ENCODE measurements at places on chromosomes 6 and 20.

- DNase-seq, result no peak
Measured at GRCh38 chr20:55800552-55801245, 204.6 kb downstream of the CBLN4 start.

DNA sequence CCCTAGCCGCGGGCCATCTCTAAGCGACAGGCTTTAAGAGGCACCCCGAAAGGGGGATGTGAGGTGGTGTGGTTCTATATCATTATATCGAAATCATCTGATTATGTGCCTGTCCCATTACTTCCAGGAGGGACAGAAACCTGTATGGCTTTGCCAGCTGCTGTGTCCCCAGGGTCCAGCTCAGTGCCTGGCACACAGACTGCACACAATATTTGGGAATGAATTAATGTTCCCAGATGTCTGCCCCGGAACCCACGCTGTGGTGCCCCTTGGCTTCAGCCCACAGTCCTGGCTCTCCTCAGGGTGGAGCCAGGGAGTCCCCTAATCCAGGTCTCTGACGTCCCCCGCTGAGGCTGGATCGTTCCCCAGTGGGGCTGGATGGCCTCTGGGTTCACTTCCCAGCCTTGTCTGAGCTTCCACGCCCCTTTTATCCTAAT lies 8.9 kb upstream of the AHCY start:
- no peak for DNase-seq

DNA sequence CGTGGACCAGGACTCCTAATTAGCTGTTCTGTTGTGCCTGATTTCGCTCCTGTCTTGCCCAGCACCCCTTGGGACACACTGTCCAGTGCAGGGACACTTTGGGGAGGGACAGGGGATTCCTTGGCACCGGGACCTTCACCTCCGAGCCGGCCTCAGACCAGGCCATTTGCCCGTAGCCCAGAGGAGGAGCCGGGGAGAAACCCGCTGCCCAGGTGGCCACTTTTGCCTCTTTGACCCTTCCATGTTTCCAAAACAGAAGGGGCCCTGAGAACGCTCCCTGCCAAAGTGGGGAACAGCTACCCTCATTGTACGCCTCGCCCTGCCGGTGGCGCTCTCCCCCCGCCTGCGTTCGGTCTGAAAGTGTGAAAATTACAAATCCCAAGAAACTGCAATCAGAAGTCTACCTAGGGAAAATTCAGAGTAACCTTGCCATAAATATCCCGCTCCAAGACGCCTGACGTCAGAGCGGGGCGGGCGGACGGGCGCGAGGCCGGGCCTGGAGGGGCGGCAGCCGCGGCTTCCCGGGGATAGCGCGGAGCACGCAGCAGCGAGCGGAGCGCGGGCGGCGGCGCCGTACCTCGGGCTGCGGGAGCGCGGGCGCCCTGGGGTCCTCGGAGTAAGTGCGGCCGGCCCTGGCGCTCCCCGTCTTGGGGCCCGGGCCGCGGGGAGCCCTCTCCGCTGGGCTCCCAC lies at the start of gene DAAM2:
DAAM2 (plus strand) TSS at position 527 of the 690 bp plus-strand sequence. CDS start 63,927 bp downstream, outside the sequence.
- no peak for DNase-seq

DNA sequence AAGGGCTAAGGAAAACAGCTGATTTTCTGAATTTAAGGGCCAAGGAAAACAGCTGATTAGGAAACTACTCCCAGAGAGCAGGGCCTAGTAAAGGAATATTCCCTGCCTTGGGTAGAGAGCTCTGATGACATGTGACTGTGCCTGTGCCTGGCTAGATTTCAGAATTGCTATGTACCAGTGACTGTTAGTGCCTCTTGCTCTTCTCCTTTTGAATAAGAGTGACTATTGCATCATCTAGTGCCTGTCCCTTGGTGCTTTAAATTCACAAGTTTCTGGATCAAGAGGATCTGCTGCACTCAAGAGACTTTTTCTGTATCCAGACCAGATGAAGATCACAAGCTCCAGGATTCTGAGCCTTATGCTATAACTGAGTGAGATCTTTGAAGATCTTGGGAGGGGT lies 332.9 kb downstream of the KIF16B start:
- no peak for DNase-seq

DNA sequence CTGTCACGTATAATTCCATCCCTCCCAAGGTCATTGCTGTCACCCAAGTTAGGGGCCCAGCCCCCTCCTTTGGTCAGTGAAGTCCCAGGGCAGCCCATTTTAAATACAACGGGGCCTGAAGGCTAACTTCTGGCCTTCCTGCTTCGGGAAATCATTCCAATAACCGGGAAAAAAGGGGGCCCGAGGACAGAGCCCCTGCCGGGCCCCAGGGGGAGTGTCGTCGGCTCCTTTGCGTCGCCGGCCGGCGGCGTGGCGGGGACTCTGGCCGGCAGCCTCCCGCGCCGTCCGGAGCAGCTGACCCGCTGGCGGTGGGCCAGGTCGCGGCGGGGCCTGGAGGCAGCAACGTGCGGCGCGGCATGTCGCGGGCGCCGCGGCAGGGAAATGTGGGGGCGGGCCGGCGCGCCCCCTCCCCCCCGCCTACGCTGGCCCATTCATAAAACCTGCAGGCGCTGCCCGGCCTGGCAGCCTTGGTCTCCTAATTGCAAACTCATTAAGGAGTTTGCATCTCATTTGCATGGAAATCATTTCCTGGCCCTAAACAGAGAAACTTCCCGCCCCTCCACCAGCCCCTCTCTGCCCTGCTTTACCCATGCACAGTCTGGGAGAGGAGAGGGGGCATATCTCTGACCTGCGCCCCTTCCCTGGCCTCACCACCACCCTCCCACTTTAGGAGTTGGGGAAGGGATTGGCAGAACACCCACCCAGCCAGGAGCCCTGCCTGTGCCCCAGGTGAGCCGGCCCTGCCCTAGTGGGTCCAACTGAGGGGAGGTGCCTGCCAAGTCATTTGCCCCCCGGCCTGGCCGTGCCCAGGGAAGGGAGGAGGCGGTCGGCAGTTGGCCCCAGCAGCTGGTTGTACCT lies 50.7 kb downstream of the MRPL14 start:
- no peak for DNase-seq

DNA sequence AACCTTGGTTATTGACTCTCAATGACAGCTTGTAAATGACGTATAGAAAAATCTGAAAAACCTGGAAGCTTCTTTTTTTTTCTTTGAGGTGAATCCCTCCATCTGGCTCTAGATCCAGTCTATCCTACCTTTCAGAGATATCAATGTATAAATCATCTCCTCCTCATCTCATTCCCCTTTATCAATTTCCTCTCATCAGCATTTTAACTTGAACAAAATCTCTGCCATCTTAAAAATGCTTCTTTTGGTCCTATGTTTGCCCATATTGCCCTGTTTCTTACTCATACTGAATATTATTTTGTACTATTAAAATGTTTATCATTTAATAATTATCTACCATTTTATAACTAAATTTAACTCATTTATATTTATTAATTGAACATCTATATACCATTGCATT lies 306.7 kb upstream of the TSHZ2 start:
- DNase-seq, result no peak

GRCh38 chr6:11667876-11668275 lies 110.7 kb downstream of the ADTRP start:
- no peak for DNase-seq

- DNase-seq, result no peak
Measured at GRCh38 chr20:61352346-61353260, 100.5 kb downstream of the CDH4 start.

- DNase-seq, result no peak
Measured at GRCh38 chr20:63348828-63349515, 12.2 kb downstream of the CHRNA4 start.

GRCh38 chr20:17878912-17879602 lies 89.5 kb downstream of the SNX5 start:
- no peak for DNase-seq

- peak; percentile 15 for DNase-seq
Measured at GRCh38 chr6:143940011-143940597, 68.0 kb downstream of the PLAGL1 start.

- no peak for DNase-seq
Measured at GRCh38 chr6:63750400-63750799, 114.8 kb downstream of the PHF3 start.

GRCh38 chr6:9173229-9173628 lies 737.9 kb upstream of the SLC35B3 start:
- no peak for DNase-seq

DNA sequence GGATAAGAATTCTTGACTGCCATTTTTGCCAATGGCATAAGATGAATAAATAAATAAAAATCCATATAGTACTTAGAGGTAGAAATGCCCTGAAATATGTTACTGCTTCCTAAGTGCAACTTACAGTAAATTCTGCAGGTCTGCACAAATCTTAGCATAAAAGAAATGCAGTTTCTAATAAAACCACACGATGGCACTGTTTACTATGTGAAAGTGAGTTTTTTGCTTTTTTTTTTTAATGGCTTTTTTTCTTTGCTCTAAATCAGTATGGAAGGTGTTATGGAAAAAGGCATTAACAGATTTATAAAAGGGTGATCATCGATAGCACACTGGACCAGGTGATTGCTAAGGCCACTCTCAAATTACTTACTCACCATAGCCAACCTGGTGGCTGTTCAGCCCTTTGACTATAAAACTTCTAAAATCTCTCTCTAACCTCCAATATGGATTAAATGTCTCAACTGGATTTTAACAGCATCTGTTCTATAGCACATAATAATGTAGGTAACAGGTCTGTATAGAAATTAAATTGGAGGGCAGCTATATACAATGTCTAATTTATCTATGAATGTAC lies 45.8 kb downstream of the AHI1 start:
- no peak for DNase-seq

GRCh38 chr6:13488015-13488895 lies 855 bp upstream of the GFOD1 start:
- no peak for DNase-seq

- no peak for DNase-seq
Measured at GRCh38 chr6:118198746-118199145, 291.7 kb downstream of the SLC35F1 start.

DNA sequence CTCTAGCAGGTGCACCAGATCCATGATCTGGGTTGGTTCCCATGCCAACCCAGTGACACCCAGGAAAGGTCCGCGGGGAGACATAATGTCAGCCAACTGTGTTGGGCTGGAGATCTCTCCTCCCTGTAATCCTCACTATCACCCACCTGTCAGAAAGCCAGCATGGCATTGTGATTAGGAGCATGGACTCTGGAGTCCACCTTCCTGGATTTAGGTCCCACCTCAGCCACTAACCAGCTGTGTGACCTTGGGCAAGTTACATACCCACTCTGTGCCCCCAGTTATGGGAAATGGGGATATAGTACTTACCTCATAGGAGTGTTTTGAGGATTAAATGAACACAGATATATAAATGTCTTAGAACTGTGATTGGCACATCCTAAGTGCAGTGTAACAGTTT lies 97.9 kb downstream of the ZDHHC14 start:
- DNase-seq, result no peak

DNA sequence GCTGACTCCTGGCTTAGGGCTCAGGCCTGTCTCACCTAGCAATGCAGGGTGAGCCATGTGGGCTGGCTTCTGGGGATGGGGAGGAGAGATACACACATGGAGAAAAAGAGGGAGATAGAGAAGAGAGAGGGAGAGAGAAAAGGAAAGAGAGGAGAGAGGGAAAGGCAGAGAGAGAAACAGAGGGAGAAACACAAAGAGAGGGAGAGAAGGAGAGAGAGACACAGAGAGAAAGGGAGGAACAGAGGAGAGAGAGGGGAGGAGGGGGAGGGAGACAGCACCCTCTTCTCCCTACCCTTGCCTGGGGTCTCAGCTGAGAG lies 24.8 kb downstream of the NTSR1 start:
- no peak for DNase-seq

GRCh38 chr20:21391972-21392352 lies 5.4 kb downstream of the NKX2-4 start:
- no peak for DNase-seq

DNA sequence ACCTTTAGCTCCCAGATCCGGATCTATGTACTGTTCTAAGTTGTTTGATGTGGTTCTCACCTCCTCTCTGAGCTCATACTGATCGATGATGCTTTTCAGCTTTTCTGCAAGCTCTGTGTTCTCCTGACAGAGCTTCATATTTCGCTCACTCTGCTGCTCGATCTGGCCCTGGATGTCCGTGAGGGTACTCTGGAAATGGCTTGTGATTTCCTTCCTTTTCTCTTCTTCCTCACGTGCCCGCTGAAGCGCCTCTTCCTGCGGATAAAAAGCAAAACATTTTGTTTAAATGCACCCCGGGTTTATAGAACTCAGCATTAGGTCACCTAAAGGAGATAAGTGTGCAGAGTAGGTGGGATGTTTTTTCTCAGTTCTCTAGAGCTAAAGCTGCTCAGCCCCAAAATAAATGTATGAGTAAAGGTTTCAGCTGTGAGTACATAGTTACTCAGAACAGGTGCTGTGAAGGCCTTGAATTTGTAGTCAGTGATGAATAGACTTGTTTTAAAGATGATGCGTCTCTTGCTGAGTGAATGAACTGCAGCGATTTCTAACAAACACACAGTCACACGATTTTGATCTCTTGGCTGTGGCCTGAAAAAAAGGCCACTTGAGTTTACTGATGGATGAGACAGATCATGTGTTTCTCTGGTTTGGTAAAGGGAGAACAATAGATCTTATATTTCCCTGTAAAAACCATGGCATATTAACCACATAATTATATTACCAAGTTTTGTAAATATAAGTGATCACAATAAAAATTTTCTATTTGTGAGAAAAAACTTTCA lies 29.1 kb downstream of the TXLNB start:
- DNase-seq, result no peak

GRCh38 chr6:152458648-152459644 lies 178.2 kb downstream of the SYNE1 start:
- DNase-seq, result no peak

DNA sequence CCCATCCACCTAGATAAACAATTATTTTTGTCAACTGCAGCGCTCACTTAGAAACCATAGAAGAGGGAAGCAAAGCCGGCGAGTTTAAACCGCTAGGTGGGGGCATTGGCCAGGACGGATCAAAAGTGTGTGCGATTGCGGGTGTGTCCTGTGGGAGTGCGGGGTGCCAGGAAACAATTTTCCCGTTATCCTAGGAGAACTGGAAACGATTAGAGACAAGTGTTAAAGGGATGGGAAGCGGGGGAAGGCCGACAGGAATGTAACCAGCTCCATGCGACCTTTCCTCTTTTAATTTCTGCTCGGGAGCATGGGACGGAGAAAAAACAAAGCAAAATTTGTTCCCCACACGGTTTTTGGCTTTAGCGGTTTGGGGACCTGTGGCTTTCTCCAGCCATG lies 2.8 kb upstream of the HTR1B start:
- peak; percentile 41 for DNase-seq

- no peak for DNase-seq
Measured at GRCh38 chr6:14380086-14380820, 262.7 kb downstream of the CD83 start.

DNA sequence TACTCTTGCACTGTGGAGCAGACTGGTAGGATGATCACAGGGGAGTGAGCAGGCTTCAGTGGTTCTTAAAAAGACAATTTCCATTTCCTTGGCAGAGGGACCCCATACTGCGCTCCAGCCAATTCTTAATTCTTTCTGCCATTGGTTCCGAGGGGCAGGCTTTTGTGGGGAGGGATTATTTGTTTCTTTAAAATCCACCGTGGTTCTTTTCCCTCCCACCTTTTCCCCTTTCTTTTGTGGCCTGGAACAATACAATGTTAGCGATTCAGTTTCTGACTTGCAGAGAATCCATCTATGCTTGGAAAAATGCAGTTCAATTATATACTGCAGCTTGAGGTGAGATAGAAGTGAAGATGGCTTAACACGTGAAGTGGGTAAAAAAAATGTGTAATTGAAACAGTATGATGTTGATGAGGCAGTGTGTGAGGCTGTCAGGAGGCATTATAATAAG lies 379.0 kb upstream of the FLRT3 start:
- DNase-seq, result no peak
